SK-N-DZ (cell line): ENCODE measurements at places on chromosomes 1 and 21.
A peak's percentile ranks its signal among the peaks of the same experiment; 100 is the strongest.

DNA sequence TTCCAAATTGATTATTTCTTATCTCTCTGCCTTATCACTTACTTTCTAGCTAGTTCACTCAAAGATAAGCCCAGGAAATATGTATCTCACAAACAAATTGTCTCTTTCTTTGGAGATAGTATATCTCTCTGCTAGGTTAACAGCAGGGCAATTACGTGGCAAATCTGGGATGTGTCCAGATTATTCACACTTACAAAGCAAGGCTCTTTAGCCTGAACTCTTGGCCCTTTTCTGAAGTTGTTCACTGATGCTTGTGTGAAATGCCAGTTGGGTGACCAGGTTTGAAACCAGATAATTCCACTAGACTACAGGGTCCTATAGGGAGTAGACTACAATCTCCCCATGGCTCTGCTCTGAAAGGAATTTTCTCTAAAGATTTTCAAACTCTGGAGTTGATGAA, 30.8 kb upstream of the FAM78B start:
- no peak for DNase-seq

- no peak for DNase-seq
Observed at GRCh38 chr21:42429021-42429420, 25.3 kb downstream of the UBASH3A start.

GRCh38 chr1:152034324-152034653, 2.5 kb downstream of the S100A11 start:
- DNase-seq = no peak

GRCh38 chr21:15057285-15057684, 7.5 kb downstream of the NRIP1 start:
- DNase-seq = peak; percentile 29

- DNase-seq = no peak
Observed at GRCh38 chr1:57406428-57406970, 17.4 kb downstream of the DAB1 start.

GRCh38 chr1:20551161-20551560, 1.2 kb upstream of the FAM43B start:
- no peak for DNase-seq

- no peak for DNase-seq
Observed at GRCh38 chr1:20742671-20743070, 10.2 kb upstream of the SH2D5 start.

GRCh38 chr1:30840904-30841598, 67.5 kb downstream of the SDC3 start:
- no peak for DNase-seq

- no peak for DNase-seq
Observed at GRCh38 chr1:8889103-8889846, 10.8 kb upstream of the ENO1 start.

DNA sequence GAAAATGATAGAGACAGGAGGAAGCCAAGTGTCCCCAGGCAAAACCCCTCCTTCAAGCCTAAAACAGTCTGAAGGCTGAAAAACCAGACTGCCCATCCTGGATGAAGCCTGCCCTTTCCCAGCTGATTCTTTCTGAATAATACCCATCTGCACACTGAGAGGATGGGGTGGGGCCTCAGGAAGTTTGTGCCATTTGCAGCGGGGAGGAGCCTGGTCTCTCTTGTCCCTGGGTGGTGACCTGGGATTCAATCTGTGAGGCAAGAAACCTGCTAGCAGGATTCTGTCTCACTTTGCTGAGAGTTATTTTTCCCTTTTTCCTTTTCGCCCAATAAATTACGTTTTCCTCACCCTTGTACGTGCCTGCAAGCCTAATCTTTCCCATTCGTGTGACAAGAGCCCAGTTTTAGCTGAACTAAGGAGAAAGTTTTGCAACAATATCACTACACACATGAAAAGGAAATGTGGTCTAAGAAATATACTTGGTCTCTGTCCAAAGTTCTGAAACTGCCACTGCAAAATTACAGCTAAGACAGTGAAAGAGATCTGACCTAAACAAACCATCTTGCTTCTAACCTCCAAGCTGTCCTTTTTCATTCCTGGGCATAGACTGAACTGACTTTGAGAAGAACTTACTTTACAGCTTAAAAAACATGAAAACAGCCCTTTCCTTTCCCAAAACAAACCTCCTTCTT, 105.0 kb downstream of the COP1 start:
- no peak for DNase-seq

GRCh38 chr1:155324717-155325602, 4.3 kb downstream of the RUSC1 start:
- DNase-seq = peak; percentile 68

DNA sequence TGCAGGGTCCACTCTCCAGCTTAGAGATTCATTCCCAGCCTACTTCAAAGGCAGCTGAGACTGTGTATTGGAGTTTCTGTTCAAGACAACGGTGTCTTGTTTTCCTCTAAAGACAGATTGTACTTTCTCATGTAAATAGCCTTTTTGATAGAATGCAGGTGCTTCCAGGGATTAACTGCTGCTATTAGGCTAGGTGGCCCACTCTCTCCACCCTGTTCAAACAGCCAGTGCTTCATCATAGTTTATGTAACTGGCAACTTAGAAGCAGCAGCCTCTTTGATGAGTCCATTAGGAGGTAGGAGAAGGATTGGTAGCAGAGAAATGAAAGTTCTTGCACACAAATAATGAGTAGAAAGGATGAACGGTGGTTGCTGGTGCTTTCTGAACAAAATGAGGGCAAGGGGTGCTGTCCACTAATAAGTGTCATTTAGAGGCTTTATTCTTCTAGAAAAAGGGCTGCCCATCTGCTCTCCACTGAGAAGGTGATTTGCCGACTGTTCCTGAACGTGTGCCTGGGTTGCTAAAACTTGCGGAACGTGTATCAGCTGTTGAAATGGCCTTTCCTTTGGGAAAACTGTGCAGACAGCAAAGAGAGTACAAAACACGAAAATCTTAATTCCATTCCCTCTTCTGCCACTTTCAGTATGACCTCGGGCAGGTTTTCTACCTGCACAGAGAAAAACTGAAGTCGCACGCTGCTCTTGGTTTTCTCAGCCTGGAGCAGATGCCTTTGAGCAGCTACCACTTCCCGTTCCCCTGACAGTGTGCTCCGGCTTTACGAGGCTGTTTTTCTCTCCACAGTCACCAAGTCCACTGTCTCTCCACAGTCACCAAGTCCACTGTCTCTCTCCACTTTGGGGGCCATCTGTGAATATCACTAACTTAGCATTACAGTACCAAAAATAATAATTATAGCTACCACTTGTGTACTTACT, 228.9 kb downstream of the KIF26B start:
- no peak for DNase-seq

- DNase-seq = no peak
Observed at GRCh38 chr1:220219865-220220698, 52.2 kb downstream of the RAB3GAP2 start.

GRCh38 chr1:182235952-182236650, 155.5 kb downstream of the GLUL start:
- no peak for DNase-seq

DNA sequence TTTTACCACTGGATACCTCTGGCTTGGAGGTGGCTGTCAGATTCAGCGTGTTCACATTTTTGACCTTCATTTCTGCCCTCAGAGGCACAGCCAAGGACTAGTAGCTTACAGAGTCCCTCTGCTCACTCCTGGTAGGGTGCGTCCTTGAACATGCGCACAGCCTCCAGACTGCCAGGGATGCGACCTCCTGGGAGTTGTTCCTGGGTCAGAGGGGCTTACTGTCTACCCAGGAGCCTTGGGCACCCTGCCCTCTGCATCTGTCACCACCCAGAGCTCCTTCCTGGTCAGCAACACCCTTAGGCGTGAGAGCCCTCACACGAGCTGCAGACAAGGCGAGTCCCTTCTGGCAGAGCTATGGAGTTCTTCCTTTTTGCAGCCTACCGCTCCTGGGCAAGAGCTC, 1.7 kb downstream of the SLX9 start:
- DNase-seq = no peak

DNA sequence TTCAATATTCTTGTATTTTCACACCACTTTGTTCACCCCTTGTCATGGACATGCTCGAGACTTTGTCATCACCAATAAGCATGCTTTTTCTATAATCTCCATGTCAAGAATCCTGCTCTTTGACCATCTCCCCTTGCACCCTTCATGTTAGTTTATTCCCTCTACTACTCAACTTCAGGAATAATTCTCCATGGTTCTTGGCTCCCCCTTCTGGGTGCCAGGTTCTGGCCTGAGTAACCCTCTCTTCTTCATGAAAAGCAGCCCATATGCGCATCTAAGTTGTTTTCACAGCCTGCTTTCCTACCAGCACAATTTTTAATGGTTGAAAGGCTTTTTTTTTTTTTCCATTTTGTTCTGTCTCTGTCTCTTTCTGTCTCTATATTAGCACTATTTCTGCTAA, 160.7 kb downstream of the LEPR start:
- no peak for DNase-seq

DNA sequence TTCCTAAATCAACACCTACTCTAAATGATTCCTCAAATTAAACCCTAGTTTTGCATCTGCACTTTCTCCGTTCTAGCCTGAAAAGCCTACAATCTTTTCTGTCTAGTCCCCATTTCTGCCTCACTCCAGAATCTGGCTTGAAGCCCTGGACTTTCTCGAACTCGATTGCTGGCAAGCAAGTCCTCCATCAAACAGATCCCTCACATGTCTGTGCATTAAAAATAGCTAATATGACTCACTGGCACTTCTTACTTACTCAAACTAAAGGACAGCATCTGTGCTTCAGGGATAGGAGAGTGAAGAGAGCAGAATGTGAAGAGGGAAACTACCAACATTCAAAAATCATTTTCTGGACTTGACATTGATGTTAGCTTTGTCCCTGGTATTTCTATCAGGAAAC, 51.8 kb upstream of the CXADR start:
- DNase-seq = no peak

- DNase-seq = no peak
Observed at GRCh38 chr1:118042501-118042900, 113.0 kb downstream of the WDR3 start.

DNA sequence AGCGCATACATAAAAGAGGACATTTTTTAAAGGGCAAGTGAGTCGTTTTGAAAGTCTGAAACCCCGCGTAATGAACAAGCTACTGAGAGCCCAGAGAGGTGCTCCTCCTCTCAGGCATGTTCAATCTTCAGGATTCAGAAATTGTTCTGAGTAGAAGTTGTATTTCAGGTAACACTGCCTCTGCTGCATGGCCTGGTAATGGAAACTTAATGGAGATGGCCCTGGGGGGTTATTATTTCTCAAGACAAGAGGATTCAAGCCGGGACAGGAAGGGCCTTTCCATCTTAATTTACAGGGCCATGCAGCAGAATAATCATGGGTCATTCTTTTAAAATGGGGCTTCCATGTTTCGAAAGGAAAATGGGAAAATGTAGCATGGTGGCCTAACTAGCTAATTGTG, 42.1 kb upstream of the MARK1 start:
- DNase-seq = no peak

GRCh38 chr1:186854102-186854501, 25.4 kb downstream of the PLA2G4A start:
- DNase-seq = no peak

- DNase-seq = no peak
Observed at GRCh38 chr1:4055294-4055967, 155.4 kb upstream of the C1orf174 start.

- no peak for DNase-seq
Observed at GRCh38 chr1:229716704-229717103, 90.7 kb downstream of the URB2 start.

DNA sequence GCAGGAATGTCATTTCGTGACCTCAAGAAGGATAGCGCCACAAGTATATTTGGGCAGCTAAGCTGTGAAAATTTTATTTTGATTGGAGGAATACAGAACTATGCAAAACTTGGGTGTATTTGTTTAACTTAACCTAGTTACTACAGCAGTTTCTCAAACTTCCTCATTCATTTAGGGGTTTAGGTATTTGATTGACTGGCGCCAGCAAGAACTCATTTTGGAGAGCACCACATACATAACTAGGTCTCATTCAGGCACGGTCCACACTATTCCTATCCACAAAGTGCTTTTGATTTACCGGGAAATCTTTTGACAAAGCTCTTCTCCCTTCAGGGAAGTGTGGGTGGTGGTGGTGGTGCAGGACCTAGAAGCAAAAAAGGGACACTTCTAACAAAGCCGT, 155.1 kb upstream of the NRIP1 start:
- DNase-seq = no peak

DNA sequence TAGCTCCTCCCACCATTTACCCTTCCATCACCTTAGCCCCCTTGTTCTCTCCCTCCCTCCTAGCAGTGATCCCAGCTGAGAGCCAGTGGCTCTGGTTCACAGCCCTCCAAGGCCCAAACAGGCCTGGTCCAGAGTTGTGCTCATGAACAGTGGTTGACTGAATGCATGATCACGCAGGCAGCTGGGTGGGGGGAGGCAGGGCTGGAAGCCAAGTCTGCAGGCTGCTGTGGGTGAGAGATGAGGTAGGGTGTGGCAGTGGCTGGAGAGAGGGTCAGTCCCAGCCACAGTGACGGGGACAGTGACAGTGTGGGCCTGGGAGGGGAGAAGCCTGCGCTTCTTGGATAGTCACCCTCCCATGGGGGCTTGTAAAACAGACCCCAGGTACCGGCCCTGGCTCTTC, 22.2 kb downstream of the EPHA8 start:
- DNase-seq = no peak

- peak; percentile 32 for DNase-seq
Observed at GRCh38 chr1:172719694-172720138, 60.8 kb downstream of the FASLG start.

GRCh38 chr21:42125571-42126544, 54.7 kb downstream of the UMODL1 start:
- DNase-seq = no peak

- no peak for DNase-seq
Observed at GRCh38 chr1:17755120-17755519, at the start of gene ACTL8. Gene ACTL8, plus strand, starts transcription at chr1:17755333. Its CDS starts 67,676 bp downstream, at chr1:17823009.

DNA sequence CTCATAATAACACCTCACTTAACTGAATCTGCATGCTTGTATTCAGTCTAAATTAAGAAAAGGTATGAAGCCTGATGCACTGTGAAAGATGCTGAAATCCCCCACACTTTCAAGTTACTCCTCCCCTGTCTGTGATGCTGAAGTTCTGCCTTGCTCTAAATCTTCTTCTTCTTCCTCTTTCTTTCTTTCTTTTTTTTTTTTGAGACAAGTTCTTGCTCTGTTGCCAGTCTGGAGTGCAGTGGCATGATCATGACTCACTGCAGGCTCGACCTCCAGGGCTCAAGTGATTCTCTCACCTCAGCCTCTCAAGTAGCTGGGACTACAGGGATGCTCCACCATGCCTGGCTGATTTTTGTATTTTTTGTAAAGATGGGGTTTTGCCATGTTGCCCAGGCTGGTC, 231.0 kb upstream of the B3GALT2 start:
- DNase-seq = no peak

- DNase-seq = no peak
Observed at GRCh38 chr1:15146142-15146680, 7.3 kb upstream of the TMEM51 start.

GRCh38 chr1:44275991-44276405, 62.7 kb downstream of the DMAP1 start:
- DNase-seq = no peak

GRCh38 chr1:205661429-205662134, 18.7 kb downstream of the SLC45A3 start:
- no peak for DNase-seq

DNA sequence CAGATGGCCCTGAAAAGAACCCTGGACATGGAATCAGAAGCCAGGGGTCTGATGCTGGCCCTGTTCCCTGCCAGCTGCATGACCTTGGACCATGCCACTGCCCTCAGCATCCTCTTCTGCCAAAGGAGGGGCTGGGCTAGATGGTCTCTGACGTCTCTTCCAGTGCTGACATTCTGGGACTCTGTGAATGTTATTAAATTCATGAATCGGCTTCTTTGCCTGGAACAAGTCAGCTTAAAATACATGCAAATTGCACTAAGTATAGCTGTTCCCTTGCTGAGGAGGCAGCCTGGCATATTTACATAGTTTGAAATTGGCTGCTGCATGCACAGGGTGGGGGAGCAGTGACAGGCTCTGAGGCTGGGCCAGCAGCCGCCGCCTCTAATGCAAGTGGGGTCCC, 23.8 kb downstream of the KCNA2 start:
- no peak for DNase-seq
